ENCODE measurements at places on chromosomes 2 and 18.

DNA sequence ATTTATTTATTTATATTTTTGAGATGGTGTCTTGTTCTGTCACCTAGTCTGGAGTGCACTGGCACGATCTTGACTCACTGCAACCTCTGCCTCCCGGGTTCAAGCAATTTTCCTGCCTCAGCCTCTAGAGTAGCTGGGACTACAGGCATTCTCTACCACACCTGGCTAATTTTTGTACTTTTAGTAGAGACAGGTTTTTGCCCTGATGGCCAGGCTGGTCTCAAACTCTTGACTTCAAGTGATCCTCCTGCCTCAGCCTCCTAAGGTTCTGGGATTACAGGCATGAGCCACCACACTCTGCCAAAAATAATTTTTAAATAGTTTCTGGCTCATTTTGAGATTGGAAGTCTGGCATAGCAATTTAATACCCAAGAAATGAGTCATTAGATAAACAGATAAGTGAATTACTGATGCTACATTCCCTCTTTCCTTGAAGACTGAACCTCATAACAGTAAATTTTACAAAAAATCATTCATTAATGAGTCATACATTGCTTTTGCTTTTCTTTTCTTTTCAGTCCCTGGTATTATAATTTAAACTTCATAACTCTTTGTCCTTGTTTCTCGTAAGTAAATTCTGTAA is 881.6 kb upstream of the PIK3C3 start:
- DNase-seq = no peak

DNA sequence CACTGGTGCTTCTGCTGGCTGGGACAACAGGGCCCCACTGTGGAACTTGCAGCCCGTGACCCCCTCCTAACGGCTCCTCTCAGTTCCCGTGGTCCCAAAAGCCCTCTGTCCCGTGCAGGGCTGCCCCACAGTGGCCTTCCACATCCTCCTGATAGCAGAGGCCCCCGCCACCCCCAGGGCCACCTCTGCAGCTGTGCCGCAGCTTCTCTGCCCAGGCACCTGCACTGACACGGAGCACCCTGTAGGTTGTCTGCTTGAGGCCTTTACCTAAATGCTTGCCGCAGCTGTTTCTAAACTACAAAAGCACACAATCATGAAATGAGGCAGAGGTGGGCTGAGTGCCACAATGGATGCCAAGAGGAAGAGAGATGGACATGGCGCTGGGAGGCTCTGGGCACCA is 13.5 kb upstream of the GRHL1 start:
- DNase-seq = no peak

- DNase-seq = no peak
These were observed 32.0 kb downstream of the PKDCC start for GRCh38 chr2:42079737-42080287.

GRCh38 chr18:67876871-67877270 is 360.4 kb upstream of the DSEL start:
- no peak for DNase-seq

DNA sequence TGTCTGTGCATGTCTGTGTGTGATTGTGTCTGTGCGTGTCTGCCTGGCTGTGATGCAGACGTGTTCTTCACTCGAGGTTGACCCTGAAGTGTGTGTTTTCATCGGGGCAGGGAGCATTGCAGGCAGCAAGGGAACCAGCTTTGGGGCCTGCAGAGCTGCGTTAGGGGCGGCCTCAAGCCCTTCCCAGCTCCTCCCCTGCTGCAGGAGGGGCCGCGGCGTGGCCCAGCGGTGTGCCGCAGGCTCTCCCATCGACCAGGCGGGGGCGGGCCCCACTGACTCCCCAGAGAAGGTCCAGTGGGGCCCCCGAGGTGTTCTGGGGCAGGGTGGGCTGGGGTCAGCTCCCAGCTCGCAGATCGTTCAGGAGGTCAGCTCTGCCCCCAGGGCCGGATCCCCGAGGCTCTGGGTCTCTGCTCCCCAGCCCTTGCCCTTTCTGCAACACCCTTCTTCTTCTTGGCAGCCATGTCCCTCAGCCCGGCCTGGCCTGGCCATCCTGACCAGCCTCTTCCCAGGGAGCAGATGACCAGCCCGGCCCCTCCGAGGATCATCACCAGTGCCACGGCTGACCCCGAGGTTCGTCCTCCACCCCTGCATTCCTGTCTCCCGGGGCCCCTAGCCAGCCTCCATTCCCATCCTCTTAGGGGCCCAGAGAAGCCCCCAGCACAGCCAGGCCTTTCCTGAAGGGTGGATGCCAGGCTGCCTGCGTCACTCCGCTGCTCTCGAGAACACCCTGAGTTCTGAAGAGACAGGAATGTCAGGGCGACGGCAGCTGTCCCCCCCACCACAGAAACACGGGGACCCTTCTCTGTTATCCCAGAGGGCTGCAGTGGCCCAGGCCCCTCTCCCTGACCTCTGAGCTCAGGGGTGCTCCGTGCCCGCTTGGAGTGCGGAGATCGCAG is 11.1 kb upstream of the KLHL30 start:
- DNase-seq = no peak

- DNase-seq = peak; percentile 69
These were observed 59.6 kb downstream of the TRPM8 start for GRCh38 chr2:233976690-233977294.

DNA sequence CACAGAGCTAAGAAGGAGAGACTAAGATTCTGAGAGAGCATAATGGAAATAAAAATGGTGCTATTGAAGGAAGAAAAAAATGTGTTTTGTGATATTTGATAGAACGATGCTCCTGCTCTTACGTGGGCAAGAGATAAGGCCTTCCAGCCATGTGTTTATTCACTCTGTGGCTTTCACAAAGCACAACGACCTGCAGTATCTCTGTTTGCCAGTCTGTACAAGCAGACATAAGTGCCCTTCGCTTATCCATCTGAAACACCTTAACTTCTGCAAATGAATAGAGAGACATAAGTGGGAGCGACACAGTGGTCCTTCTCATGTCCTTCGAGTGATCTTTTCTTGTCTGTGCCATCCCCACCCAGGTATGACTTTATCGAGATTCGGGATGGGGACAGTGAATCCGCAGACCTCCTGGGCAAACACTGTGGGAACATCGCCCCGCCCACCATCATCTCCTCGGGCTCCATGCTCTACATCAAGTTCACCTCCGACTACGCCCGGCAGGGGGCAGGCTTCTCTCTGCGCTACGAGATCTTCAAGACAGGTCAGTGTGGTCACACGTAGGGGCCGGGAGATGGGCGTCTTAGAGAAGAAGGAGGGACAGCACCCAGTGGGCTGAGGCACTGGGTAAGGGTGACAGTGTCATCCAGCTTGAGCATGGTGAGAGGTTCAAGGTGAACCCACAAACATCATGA is 33.7 kb downstream of the NRP2 start:
- DNase-seq = no peak

GRCh38 chr2:236545814-236546480 is 23.7 kb upstream of the ACKR3 start:
- peak; percentile 46 for DNase-seq

- DNase-seq = no peak
These were observed 10.6 kb upstream of the MPP4 start for GRCh38 chr2:201709049-201709448.

DNA sequence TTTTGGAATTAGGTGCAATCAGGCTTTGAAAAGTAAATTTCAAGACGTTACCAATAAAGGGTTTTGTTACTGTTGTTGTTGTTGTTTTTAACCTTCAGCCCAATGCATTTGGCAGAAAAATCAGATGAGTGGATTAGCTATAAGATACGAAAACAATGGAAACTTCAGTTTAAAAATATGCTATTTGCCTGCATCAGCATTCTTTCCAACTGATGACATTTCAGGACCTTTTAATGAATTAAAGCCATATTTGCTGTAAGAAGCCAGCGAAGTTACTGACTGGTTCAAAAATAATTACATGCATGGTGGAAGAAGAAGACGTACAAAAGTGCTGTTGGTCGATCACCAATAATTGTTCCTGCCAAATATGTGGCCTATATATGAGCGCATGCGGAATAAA is 639.3 kb upstream of the SOX11 start:
- no peak for DNase-seq

- no peak for DNase-seq
These were observed 786.0 kb upstream of the SLC39A10 start for GRCh38 chr2:194870974-194871535.

- no peak for DNase-seq
These were observed 385.8 kb downstream of the TRIB2 start for GRCh38 chr2:13102397-13103063.

DNA sequence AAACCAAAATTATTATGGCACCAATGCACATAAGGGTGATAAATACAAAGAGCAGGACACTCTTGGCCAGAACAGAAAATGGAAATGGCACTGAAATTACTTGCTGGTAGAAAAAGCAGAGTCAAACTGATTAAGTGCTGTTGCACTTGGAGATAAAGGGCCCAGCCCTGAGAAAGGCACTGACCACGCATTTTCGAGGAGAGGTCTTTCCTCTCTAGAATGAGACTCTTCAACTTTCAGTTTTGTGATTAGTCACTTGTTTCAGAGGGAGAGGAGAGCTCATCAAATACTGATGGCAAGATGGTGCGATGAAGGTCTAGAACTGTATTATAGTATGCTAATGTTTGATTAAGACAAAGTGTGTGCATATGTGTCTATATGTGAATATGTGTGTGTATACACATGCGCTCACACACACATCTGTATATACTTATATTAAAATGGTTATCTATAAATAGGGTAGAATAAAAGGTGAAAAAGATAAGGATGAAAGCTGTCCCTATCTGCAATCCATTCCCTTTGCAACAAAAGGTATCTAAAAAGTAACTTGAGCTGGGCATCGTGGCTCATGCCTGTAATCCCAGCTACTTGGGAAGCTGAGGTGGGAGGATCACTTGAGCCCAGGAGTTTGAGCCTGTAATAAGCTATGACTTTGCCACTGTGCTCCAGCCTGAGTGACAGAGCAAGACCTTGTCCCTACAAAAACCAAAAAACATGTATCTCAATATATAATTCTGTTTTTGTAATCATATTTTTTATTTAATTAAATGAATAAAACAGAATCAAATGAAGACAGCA is 48.8 kb upstream of the ZDBF2 start:
- DNase-seq = no peak

DNA sequence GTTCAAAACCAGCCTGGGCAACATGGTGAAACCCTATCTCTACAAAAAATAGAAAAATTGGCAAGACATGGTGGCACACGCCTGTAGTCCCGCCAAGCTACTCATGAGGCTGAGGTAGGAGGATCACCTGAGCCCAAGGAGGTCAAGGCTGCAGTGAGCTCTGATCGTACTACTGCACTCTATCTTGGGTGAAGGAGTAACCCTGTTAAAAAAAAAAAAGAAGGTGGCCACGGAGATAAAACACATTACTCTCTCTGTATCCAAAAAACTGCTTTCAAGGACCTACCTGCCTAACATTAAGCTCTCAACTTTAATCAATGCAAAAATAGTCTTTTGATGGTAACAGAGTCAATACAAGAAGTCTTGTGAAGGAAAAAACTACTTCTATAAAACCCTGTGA is 57.3 kb downstream of the BAZ2B start:
- DNase-seq = no peak
